NCI-H69 (cell line): ENCODE measurements at places on chromosomes 12 and 14.

DNA sequence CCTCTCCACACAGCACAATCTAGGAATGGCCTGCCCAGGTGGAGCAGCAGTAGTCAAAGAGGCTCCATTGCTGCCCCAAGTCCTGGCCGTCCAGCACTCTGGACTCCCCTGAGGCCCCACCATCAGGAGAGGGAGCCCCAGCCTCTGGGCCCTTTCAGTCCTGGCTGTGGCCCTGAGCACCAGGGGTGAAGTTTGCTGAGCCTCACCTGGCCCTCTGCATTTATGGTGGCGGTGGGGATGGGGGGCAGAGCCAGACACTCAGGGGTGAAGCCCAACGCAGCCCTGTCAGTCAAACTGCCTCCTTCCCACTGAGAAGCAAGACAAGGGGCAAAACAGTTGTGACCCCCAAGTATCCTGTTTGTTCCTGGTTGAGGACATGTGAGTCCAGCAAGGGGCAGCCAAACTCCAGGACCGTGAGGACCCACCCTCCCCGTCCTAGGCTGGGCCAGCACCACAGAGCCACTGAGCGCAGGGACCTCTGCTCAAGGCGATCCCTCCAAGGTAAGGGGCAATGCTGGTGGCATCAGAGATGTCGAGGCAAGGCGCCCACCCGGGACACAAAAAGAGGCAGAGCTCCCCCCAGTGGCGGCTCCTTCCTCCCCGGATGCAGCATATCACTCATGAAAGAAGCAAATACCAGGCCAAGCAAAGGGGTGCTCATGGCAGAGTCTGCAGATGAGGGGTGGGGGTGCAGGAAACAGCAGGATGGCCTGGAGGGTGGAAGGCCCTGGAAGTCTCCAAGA lies 4.8 kb upstream of the AMN start:
- DNase-seq: peak; percentile 72

DNA sequence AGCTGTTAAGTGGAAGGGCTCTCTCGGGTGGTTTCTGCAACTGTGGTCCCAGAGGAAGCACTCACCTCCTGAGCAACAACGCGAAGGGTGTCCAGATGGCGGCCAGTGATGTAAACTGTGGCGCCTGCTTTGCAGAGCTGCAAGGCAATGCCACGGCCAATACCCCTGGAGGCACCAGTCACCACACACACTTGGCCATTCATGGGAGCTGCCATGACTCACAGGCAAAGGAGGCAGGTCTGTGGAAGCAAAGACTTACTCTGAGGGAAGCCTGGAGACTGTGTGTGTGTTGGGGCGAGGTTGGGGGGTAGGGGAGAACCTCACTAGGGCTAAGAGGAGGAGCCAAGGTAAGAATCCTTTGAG lies 707 bp downstream of the DHRS1 start:
- peak; percentile 67 for DNase-seq

GRCh38 chr14:95897280-95897679 lies 20.6 kb downstream of the TUNAR start:
- DNase-seq: no peak

DNA sequence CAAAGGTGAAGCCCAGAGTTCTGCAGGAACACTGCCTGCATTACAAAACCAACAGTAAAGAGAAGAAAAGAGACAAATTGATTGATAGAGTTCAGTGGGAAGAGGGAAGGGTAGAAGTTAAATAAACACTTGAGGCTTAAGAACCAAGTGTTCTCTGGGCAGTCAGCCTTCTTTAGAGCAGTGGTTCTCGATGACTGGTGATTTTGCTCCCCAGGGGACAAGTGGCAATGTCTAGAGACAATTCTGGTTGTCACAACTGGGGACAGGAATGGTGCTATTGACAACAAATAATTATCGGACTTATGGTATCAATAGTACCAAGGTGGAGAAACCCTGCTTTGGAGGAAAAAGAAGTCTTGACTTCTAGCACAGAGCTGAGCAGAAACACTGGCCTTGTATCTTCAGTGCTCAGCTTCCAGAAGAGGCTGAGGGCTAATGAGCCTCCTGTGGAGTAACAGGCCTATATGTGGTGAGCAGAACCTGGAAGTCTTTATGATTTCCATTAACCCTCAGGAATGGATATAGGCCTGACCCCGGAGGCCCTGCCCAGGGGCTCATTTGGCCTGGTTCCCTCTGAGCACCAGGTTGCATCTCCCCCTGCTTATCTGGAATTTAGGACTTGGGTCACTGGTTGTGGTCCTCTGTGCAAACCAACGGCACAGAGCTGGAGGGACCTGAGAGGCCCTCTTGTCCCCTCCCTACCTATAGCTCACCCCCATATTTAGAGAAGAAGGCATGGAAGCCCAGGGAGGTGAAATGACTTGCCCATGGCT lies 204.6 kb upstream of the PWP1 start:
- no peak for DNase-seq

DNA sequence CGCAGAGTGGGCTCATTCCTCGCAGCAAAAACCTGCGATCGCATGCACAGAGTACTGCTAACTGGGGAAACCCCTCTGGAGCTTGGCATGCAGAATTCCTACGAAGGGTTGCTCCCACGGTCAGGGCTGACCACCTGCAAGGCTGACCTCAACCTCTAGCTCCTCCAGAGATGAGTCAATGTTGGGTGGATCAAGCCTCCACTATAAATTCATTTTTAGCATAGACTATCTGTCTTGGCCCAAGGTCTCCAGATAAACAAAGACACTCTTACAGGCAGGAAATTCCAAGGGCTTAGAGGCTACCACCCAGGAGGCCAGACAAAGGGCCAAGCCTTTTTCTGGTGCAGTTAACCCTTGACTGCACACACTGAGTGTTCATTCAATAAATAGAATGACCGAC lies 296.5 kb downstream of the TMEM132D start:
- peak; percentile 13 for DNase-seq

DNA sequence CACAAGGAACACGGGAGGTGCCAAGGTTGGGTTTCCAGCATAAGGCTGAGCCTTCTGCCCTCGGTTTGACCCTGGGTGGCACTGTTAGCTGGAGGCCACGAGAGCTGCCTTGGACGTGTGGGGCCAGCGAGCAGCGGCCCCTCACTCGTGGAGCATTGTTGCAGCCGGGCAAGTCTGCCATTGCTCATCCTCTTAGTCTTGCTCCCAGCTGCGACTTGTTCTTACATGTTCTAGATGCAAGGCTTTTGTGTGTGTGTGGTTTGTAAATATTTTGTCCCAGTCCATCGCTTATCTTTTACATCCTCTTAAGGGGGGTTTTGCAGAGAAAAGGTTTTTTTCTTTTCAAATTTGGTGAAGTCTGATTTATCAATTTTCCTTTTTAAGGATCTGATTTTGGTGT lies 21.1 kb upstream of the C1S start:
- DNase-seq: no peak

GRCh38 chr14:20855652-20856291 lies 35.4 kb upstream of the RNASE3 start:
- peak; percentile 26 for DNase-seq

GRCh38 chr14:64711039-64711438 lies 6.8 kb downstream of the PLEKHG3 start:
- DNase-seq: no peak

GRCh38 chr12:6345319-6346091 lies 3.6 kb upstream of the TNFRSF1A start:
- no peak for DNase-seq

GRCh38 chr14:85471156-85471555 lies 58.8 kb upstream of the FLRT2 start:
- DNase-seq: no peak
